ENCODE measurements at places on chromosomes 6 and 20.

GRCh38 chr6:121000381-121000780 is 333.9 kb downstream of the TBC1D32 start:
- DNase-seq = no peak

- no peak for DNase-seq
Measured at GRCh38 chr6:125451750-125452149, 150.0 kb upstream of the HDDC2 start.

DNA sequence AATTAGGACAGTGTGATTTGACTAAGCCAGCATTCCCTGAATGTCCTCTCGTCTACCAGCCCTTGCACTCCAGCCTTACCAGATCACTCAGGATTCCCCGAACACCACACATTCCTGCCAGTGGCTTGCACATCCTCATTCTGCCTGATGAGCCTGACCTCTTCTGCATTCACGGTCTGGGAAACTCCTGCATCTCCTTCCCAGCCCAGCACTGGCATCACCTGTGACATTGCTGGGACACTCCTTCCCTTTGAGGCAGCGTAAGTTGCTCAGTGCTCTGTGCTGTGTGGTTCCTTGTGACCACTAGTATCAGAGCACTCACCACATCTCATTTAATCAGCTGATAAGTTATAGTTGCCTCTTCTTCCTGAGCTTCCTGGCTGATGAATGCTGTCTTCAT is 17.3 kb downstream of the NCOA7 start:
- DNase-seq = no peak

DNA sequence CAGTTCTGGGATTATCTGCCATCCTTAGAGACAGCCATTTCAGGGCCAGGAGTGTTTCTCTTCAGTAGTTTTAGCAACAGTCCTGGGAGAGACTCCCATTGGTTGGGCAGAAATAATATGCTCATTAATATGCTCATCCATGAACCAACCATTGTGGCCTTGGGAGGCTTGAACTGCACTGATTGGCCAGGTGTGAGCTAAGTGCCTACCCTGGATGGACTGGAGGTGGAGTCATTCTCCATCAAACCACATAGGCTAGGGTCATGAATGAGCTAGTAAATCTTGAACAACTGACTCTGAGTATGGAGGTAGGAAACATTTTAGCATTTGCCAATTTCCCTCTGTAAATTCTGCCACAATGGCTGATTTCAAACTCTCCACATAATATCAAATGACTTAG is 70.2 kb upstream of the ZFP64 start:
- DNase-seq = no peak

GRCh38 chr6:100881707-100882040 is 545 bp upstream of the ASCC3 start:
- no peak for DNase-seq

- DNase-seq = no peak
Measured at GRCh38 chr6:16925461-16925860, 164.2 kb upstream of the ATXN1 start.

GRCh38 chr6:170289180-170289931 is 1.5 kb downstream of the DLL1 start:
- DNase-seq = no peak

All from activated gamma-delta T cell (primary cell).